ENCODE measurements at places on chromosomes 6 and 20.

GRCh38 chr20:58822149-58822548 lies 28.6 kb downstream of the GNAS-AS1 start:
- DNase-seq = no peak

- no peak for DNase-seq
Measured at GRCh38 chr6:158032354-158032733, 50.7 kb downstream of the SYNJ2 start.

DNA sequence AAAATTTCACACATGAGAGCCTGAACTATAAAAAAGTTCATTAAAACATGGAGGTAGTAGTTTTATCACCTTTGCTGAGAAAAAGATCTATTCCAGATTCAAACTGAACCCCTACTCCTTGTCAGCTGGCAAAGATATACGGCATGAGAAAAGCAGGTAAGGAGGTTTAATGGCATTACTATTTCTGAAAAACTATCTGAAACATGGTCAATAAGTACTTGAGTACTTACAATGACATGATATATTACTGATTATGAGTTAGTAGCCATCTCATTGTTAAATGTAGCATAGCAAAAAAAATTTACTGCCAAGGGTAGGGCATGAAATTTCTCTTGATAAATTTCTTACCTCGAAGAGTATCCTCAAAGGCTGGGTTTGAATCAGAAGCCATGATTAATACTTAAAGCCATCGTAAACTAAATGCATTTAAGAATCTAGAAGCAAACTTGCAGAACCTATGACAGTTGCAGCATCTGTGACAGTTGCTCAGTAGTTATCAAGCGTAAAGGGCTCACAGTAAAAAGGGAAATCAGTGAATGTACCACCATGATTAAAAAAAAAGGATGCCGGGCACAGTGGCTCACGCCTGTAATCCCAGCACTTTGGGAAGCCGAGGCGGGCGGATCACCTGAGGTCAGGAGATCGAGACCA lies 8.7 kb downstream of the SLC17A5 start:
- DNase-seq = no peak

GRCh38 chr6:117909638-117910037 lies 2.6 kb downstream of the SLC35F1 start:
- no peak for DNase-seq

DNA sequence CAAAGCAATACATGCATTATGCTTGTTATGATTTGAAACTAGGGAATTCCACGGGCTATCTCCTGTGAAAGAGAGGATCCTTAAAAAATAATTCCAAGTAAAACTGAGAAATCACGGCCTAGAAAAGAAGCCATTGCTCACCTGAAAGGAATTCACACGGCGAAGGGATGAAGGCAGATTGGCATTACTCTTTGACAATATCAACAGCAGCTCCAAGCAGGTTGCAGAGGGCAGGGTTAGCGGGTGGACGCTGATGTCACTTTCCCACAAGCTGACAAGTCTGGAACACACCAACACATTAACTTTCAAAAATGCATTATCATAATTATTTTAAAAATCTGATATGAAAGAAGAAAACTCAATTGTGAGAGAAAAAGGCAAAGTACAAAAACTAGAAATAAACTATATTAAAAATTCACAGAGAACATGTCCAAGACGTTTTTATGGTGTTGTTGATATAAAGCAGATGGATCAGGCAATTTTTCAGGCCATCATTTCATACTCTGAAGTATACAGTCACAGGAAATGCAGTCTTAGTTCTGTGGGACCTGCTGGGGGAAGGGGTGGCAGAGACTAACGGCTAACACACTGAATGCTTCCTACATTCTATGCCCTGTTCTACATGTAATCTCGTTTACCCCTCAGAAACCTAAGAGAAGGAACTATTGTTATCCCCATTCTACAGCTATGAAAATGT lies 108.3 kb downstream of the UBE3D start:
- DNase-seq = no peak
